ENCODE measurements at places on chromosomes 2 and 18.

DNA sequence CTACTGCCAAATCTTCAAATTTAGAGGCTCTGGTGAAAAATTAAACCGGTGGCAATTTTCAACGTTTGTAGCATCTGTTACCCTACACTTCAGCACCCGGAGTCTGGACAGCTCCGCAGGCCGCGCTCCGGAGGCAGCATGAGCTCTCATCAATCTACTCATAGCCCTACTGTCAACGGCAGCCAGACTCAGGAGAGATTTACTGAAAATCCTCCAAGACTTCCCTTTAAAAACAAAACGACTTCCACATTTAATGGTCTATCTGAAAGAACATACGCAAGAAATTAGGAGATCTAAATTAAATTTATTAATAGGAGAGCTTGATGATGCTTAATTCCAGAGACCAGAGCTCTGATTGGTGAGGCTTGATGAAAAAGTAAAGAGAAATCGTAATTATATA lies 970 bp upstream of the ADCYAP1 start:
- peak; percentile 34 for DNase-seq

- no peak for DNase-seq
Observed at GRCh38 chr2:190582019-190582418, 47.5 kb upstream of the NEMP2 start.

DNA sequence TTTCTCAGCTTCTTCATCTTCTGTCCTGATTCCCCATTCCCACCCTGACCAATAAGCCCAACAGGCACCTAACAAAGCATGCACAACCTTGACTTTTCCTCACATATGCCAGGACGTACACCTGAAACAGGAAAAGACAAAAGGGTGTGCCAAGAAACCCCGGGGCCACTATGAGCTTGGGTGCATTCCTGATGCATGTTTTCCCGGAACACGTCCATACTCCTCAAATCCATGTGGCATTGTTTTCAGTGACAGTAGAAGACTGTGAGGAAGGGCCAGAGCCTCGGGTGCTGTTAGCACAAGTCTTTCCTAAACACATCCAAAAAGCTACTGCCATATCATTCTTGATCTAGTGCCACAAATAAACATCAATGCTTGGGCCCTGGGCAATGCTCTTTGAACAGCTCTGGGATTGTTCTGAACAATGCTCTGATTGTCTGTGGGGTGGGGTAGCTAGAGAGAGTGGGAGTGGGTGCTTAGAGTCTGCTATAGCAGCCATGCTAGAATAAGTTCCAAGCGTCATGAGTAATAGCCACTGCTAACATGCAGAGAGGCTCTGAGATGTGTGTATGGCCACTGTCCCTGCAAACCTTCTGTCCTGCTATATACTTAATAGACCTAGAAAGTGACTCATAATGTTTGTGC lies 181.7 kb upstream of the CRIM1 start:
- DNase-seq = no peak

DNA sequence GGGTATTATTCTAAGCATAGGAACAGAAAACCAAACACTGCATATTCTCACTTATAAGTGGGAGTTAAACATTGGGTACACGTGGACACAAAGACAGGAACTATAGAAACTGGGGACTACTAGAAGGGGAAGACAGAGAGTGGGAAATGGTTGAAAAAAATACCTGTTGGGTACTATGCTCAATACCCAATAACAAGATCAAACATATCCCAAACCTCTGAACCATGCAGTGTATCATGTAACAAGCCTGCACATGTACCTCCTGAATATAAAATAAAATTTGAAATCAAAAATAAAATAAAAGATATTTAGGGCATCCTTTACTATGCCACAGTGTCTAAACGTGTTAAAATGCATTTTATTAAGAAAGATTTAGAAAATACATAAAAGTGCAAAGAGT lies 221.0 kb upstream of the TFPI start:
- no peak for DNase-seq

- no peak for DNase-seq
Observed at GRCh38 chr2:165725421-165725820, 68.6 kb downstream of the GALNT3 start.

DNA sequence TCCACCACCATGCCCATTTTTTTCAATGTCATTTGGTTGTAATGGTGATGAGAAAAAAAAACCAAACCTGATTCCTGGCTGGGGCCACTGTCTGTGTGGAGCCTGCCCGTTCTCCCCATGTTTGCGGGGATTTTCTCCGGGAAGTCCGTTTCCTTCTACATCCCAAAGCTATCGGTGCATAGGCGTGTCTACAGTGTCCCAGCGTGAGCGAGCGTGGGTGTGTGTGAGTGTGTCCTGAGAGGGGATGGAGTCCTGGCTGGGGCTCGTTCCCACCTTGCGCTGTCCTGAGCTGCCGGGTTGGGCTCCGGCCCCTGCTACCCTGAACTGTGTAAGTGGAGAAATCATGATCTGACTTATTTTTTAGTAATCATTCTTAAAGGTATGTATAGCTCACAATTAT lies 7.3 kb upstream of the ZAP70 start:
- DNase-seq = no peak

GRCh38 chr2:143690235-143690634 lies 561.0 kb downstream of the ARHGAP15 start:
- DNase-seq = no peak

DNA sequence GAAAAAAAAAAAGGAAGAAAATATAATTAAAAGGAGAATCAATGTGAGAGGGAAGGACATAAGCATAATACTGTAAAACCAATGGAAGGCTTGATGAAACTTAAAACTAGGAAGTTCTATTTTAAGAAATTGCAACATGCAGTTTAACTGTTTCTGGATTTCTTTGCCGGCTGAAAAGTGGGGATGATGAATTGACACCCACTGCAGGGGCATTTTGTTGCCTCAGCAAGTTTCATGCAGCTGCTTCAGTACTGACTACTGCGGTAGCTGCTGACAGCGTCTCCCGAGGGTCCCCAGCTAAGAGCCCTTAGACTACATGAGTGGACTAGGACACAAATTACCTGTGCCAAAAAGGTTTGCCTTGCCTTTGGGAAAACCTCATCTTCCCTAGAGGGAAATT lies 69.2 kb downstream of the B3GNT2 start:
- DNase-seq = no peak

GRCh38 chr2:219835493-219835892 lies 208.1 kb downstream of the SLC4A3 start:
- no peak for DNase-seq

DNA sequence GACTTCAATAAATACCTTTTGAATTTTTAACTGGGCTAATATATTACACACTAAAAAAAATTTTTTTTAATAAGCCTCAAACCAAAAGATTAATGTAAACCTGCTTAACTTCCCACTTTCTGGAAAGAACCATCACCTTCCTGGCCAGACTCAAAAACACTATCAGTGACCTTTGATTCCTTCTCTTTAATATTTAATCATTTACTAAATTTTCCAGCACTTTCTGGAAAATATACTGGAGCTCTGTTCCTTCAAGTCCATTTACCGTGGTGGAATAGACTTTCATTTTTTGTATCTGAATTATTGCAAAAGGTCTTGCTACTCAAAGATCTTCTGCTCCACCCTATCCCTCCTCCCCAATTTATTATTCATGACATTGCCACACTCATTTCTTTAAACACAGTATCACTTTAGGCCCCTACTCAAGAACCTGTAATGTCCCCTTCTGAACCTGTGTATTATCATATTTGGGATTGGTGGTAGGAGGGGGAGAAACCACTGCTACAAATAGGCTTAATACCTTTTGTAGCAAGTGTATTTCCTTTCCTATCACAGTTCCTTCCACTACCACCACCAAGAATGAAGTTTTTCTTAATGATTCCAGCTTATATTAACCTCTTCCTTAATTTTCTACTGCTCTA lies 7.4 kb downstream of the PPP4R3B start:
- no peak for DNase-seq

GRCh38 chr2:234372506-234372905 lies 124.4 kb downstream of the ARL4C start:
- DNase-seq = no peak

Measured in forelimb muscle (tissue), 1 donor.